ENCODE measurements at places on chromosomes 1 and 21.

- no peak for DNase-seq
These were observed 139.2 kb downstream of the GALNT2 start for GRCh38 chr1:230206207-230206606.

- peak; percentile 58 for DNase-seq
These were observed at the start of gene IFI44 for GRCh38 chr1:78649628-78650027. TSS of gene IFI44 (plus strand) at chr1:78649831. CDS start at chr1:78650196, 365 bp downstream.

- no peak for DNase-seq
These were observed 46.3 kb downstream of the GADD45A start for GRCh38 chr1:67731322-67731721.

- no peak for DNase-seq
These were observed 6.9 kb upstream of the GALE start for GRCh38 chr1:23807453-23807852.

GRCh38 chr1:36174713-36175112, 18.8 kb downstream of the MAP7D1 start:
- no peak for DNase-seq

GRCh38 chr21:14056771-14057191, 154.0 kb downstream of the LIPI start:
- no peak for DNase-seq

GRCh38 chr1:6009120-6010040, 17.2 kb upstream of the NPHP4 start:
- DNase-seq = no peak

DNA sequence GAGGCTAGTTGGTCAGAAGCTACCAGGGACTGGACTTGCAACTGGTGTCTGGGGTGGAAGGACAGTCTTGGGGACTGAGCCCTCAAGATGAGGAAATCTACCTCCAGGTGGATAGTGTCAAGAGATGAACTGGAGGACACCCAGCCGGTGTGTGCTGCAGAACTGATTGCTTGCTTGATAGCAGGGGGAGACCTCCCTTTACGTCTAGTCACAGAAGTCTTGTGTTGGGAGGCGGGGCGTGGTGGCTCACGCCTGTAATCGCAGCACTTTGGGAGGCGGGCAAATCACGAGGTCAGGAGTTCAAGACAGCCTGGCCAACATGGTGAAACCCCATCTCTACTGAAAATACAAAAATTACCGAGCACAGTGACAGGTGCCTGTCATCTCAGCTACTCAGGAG, 4.9 kb downstream of the RCC2 start:
- DNase-seq = no peak

DNA sequence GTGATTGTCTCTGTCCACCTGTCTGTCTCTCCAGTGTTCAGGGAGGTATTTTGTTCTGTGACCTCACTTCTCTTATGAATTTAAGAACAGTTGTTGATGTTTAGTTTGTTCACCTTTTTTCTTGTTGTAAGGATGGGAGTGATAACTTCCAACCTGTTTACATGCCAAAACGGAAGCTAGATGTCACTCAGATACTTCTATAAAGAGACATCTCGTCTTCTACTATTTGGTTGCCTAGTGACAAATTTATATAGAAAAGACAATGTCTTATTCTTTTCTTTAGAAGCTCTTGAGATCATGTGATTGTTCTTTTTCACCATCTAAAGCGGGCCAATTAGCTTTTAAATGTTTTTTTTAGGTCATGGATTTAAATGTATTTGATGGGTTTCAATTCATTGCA, 33.8 kb downstream of the PRSS38 start:
- no peak for DNase-seq

- no peak for DNase-seq
These were observed 390.1 kb downstream of the LTN1 start for GRCh38 chr21:28602546-28602945.

DNA sequence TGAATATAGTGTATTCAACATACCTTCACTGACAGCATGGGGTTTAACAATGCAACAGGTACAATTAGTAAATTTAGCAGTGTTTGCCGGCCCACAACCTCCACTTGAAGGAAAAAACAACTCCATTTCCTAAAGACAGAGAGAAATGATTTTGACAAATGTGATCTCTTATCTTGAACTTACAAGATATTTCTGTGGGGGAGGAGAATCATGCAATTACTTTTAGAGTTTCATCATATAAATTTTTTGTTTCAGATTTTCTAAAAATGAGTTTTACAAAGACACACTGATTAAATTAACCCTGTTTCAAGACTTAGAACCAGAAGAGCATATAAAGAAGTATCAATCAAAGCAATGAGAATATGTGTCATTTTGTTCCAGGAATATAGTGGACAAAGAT, 80.3 kb downstream of the NME7 start:
- DNase-seq = no peak

GRCh38 chr21:33011462-33011861, 14.3 kb upstream of the OLIG2 start:
- no peak for DNase-seq
